ENCODE measurements at places on chromosomes 3 and 15.
A peak's percentile ranks its signal among the peaks of the same experiment; 100 is the strongest.

DNA sequence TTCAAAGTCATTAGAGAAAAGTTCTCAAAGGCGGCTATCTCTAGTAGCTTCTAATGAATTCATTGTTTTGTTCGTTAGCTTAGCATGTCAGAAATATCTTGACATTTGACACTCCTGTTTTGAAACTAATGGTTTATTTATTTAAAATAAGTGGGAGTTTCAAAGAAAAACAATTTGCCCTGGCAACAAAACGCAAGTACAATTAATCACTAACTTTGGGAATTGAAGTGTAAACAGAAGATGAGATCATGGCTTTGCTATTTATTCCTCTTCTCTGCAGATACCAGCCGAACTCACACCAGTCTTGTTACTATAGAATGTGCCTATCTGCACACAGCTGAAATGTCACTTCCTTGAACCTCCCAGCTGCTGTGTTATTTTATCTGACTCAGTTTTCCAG lies 27.5 kb downstream of the MASP1 start:
- no peak for DNase-seq

- DNase-seq = no peak
These were observed 7.9 kb downstream of the LYZL4 start for GRCh38 chr3:42402394-42403096.

GRCh38 chr3:33885496-33885895 lies 87.1 kb downstream of the PDCD6IP start:
- DNase-seq = no peak

- no peak for DNase-seq
These were observed 440.4 kb downstream of the FHIT start for GRCh38 chr3:60810881-60811280.

DNA sequence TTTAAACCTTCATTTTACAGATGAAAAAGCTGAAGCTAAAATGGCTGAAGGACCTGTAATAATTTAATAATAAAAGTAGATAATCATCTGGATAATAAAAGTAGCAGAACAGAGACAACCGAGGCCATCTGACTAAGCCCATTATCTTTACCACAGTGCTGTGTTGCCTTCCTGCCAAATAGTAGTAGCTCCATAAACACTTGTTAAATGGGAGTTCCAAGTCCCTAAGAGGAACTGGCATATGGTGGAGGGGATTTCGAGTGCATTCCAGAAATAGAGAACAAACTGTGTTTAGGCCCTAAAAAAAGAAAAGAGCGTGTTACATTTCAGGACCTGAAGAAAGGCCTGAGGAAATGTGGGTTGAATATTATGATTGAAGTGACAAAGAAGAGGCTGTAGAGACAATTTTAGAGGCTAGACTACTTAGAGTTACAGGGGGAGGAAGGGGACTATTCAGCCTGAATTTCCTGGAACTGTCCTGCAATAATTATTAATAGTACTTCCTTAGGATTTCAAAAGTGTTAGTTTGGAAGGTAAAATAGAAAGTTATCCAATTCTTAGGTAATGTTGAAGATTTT lies 424.3 kb downstream of the ROBO2 start:
- DNase-seq = no peak

GRCh38 chr3:98343647-98344507 lies 9.8 kb upstream of the OR5K4 start:
- DNase-seq = peak; percentile 74

DNA sequence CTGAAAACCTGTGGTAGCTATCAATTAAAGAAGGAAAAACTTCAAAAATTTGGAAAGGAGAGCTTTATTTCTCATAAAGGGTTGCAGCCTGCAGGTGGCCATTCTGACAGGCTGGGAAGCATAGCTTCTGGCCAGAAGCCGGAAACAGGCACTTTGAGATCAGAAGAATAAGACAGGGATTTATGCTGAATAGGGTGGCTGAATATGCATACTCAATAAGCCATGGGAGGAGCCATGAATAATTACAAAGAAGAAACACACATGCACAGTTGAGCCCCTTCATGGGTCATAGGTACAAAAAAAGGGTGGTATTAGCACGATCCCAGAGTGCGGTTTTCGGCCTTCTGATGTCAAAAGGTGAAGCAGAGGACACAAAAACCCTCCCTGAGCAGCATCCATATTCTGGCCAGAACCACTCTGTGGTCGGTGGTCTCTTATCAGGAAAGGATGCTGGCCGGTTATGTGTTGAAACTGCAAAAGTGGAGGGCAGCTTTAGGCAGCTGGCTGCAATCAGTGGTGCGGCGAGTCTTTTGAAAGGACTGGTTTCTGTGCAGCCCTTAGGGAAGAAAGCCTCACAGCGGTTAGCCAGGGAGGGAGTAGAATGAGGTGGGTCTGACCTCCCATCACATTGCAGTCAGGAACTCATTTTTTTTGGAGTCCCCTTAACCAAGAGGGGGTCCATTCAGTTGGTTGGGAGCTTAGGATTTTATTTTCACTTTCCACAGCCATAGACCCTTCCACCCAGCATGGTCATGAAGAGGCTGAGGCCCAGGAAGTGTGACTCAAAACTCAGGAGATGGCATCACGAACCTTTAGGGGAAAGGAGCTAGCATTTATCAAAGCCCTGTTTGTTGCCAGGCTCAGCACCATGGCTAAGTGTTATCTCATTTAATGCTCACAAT lies 34.7 kb upstream of the CCDC174 start:
- no peak for DNase-seq

DNA sequence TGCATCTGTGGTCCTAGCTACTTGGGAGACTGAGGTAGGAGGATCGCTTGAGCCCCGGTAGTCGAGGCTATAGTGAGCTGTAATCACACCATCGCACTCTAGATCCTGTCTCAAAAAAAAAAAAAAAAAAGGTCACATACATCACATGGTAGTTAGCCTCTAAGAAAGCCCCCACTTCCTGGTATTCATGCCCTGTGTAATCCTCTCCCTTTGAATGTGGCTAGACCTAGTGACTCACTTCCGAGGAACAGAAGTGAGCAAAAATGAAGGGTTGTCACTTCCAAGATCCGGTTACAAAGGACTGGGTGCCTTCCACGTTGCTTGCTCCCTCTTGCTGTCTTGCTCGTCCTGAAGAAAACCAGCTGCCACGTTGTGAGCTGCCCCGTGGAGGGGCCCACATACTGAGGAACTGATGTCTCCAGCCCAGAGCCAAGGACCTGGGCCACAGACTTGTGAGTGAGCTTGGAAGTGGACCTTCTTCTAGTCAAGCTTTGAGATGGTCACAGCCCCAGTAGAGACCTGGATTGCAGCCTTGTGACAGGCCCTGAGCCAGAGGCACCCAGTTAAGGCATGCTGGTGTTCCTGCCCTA lies 12.6 kb upstream of the LCTL start:
- DNase-seq = no peak

Data from RPMI8226 (cell line).